MV-4-11 (cell line): ENCODE measurements at places on chromosomes 7 and 10.

DNA sequence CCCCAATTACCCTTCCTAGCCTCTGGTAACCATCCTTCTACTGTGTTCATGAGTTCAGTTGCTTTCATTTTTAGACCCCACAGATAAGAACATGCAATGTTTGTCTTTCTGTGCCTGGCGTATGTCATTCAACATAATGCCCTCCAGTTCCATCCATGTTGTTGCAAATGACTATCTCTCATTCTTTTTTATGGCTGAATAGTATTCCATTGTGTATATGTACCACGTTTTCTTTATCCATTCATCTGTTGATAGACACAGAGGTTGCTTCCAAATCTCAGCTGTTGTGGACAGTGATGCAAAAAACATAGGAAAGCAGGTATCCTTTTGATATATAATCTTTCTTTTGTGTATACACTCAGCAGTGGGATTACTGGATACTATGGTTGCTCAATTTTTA is 51.2 kb downstream of the RAPGEF5 start:
- DNase-seq, result no peak

DNA sequence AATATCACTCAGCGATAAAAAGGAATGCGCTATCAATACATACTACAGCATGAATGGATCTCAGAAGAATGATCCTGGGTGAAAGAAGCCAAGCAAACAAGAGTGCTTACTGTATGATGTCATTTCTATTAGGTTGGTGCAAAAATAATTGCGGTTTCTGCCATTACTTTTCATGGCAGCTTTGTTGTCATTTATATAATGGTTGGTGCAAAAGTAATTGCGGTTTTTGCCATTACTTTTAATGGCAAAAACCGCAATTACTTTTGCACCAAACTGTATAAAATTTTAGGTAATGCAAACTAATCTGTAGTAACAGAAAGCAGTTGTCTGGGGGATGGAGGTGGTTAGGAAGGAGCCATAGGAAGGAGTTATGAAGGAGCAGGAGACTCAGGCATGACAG is 318.3 kb upstream of the ZMIZ1 start:
- no peak for DNase-seq

GRCh38 chr7:70596598-70596913 is 535.4 kb upstream of the GALNT17 start:
- DNase-seq, result no peak

GRCh38 chr7:81207801-81208200 is 288.9 kb upstream of the SEMA3C start:
- DNase-seq, result no peak

DNA sequence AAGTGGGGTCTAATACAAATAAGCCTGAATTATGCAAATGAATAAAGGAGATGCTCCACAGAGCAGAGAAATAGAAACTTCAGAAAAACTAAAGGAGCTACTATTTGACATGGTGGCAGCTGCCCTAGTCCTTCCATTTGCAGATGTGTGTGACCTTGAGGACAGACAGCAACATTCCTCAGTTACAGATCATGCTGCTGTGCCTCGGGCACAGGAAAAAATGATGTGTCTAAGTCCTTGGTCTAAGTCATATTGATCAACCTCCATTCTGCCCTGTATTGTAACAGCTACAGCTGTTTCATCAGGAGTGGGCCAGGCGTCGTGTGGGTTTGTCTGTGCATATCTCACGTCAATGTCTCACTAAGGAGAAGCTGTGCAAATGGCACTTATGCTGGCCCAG is 710.4 kb downstream of the TNS3 start:
- no peak for DNase-seq

DNA sequence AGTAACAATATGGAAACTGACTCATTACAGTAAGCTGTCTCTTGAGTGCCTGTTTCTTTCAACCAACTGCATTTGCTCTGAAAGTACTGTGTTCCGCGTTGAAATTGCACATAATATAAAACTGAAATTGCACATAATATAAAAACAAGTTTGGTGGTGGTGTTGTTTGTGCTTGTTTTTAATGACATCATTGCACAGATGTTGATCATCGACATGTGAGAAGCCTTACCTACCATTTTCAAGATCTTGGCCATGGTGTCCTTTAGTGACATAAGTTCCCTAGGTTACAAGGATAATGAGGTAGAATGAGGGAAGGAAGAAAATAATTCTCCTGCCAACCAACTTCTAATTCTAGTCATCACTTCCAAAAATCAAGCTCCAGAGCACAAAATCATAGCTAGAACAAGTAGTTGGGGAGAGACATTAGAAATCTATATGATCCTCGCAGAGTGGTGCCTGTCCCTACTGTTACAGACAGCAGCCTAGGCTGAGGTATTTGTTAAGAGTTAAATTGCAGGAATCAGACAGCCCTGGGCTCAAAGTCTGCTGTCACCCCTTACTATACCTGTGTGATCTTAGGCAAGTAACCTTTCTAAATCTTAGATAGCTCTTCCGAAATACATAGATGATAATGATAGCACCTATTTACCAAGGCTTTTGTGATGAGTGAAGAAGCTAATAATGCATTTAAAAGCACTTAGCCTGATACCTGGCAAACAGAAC is 29.3 kb downstream of the DOCK4 start:
- no peak for DNase-seq

DNA sequence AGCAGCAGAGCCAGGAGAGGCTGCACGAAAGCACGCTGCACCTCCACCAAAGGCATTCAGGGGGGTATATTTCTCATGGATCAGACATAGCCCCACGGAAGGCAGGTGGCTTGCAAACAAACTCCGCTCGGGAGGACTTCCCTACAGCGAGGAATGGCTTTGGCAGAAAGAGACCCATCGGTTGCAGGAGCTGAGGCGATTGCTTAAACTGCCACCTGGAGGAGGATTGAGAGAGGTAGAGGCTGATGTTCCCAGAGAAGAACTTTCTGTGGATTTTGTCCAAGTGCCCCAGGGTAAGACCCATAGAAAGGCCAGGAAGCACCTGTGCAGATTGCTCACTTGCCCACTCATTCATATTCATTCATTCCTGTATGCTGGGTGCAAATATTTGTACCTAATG is 89.1 kb downstream of the NEUROD6 start:
- no peak for DNase-seq

GRCh38 chr10:131271195-131271880 is 40.2 kb downstream of the TCERG1L start:
- DNase-seq, result no peak

DNA sequence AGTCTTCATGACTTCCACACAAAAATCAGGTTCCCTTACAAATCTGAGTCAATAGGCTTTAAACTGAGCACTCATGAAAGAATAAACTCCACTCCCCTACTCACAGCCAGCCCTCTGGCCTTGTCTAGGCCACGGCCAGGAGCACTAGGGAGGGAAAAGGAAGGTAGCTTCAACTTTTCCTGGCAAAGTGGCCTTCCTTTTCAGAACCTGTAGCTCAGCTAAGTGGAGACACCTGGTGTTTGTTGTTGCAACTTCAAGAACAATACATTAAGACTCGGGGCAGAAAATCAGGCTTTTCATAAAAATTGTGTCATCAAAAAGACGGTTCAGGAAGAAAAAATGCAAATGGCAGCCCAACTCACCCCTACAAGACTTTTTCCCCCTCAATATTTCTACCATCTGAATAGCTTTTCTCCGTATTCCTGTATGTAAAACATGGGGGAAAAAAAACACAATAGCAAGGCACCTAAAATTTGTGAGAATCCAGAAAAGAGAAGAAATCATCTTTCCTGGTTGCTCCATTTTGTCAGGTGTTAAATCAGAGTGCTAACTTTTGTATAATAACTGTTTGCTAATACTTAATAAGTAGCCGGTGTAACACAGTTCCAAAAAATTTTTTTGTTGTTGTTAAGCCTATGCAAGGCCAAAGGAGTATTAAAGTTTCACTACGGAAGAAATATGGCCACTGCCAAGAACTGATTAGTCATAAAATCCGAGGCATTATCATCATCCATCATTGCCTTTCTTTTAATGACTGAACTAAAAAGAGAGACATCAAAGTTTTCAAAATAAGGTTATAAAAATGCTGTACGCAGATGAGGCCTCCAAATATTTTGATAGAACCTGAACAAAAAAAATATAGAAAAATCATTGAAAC is 66.2 kb upstream of the ARID5B start:
- DNase-seq, result no peak

DNA sequence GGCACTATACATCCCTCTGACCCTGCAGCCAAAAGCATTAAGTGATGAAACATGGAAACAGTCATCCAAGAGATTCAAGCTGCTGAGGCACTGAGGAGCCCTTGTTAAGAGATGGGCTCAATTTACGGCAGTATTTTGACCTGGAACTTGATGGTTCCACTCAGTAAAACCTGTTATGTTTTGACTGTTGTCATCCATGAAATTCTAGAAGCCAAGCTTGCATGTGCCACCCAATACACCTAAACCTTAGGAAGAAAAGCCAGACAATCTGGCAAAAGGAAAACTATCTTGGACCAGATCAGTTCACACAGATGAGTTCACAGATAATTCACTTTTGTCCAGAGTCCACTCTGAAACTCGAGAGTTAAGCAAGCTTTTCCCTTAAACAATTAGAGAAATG is 53.2 kb downstream of the ICA1 start:
- no peak for DNase-seq

DNA sequence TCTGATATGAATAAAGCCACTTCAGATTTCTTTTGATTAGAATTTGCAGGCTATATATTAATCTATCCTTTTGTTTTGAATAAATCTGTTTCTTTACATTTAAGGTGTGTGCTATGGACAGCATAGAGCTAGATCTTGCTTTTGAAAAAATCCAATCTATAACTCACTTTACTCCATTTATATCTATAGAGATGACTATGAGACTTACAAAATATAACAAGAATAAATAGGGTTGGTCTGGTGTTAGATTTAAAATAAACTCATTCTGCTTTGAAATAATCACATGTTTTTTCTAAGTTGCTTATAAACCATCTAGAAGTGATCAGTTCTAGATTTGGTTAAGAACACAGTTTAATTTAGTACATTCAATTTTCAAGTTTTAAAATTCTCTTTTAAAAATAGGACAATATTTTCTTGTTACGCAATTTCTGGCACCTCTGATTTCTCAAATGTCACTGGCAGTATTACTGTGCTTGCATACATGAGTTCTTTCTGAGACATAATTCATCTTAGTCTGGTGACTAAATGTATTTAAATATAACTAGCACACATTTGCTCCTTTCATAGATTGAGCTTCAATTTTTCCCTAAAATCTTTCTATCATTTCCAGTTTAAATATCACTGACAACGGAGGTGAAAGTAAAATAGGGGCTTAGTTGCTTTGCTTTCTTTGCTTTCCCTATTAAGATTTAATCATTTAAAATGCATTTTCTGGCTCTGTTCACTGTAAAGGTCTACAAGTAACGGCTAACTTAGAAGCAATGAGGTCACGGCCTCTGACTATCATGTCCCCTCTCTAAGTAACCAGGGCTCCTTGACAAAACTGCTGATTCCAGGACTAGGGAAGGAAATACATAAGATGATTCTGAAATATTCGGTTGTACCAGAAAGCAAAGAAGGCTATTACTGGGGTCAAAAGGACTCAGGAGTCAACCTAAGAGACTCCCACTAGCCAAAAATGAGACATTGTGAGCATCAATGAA is 89.3 kb downstream of the ICA1 start:
- DNase-seq, result no peak

DNA sequence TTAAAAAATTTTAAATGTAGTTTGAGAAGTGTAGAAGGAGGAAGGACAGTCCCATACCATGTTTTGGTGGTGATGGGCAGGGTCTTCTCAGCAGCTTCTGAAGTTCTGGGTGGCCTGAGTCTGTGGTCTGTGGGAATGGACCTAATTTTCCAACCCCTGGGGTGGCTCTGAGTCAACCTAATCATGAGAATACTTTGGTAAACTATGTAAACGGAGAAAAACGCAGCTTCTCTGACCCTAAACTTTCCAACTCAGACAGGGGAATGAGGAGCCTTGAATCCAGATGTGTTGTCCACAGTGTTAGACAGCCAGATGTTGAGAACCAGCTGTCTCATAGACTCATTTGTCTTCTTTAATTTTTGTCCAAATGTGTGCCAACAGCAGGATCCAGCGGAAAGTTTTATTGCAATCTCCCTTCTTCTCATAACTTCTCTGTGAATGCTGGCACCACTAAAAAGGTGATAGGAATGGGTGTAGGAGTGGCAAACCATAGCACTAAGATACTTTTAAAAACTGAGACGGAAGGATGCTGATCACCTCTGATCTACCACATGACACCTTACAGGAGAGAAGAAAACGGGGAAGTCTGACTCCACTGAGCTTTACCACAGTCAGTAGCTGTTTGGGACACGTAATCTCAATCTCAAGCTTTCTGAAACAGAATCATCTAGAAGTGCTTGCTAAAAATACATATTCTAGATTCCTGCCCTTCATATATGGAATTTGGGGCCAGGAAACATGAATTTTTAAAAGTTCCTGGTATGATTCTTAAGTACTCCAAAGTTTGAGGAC is 90.5 kb upstream of the PHYHIPL start:
- no peak for DNase-seq

GRCh38 chr10:106189292-106189691 is 975.2 kb downstream of the SORCS1 start:
- peak; percentile 28 for DNase-seq

DNA sequence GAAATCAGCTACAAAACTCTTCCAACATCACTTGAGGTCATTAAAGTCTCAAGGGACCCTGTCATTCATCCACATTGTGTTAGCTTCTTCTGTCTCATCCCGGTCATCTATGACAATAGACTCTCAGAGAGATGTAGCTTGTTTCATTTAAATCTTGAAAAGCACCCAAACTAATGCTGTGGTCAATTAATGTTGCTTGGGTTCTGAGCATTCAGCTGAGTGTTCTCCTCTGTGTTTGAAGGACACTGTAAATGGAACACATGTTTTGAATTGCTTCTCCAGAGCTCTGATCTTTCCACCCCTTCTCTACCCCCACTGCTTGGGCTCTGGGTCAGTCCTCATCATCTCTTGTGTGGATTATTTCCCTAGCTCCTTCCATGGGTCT is 19.6 kb upstream of the ADD3 start:
- no peak for DNase-seq

- DNase-seq, result no peak
Observed at GRCh38 chr7:70726951-70727378, 405.0 kb upstream of the GALNT17 start.

DNA sequence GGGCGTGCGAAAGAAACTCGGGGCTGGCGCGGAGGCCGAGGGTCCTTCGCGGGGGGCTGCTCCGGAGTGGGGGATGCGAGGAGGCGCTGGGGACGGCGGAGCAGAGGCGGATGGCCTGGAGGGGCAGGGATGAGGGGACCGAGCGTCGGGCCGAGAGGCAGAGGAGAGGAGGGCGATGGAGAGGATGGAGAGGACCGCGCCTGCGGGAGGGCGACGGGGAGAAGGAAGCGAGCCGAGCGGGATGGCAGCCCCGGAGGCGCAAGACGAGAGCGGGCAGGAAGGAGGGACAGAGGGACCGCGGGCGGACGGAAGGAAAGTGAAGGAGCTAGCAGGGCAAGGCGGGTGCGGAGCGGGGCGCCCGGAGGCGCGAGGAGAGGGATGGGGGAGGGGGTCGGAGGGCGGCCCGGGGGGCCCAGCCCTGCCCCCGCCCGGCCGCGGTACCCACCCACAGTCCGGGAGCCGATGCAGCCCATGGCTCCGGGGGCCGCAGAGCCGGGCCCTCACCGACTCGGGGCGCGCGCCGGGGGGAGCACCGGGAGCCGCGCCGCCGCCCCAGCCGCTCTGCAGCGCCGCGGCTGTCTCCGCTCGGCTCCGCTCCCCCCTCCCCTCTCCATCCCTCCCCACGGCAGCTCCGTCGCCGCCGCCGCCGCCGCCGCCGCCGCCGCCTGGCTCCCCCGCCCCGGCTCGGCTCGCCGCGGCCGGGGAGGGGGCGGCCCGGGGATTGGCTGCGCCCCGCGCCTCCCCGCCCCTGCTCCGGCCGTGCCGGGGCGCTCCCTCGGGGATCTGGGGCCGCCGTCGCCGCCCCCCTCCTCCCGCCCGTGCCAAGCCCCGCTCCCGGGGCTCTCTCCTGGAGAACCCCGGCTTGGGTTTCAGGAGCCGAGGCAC is at the start of gene FAM131B:
FAM131B (minus strand) TSS at position 583 of the 885 bp plus-strand sequence; CDS start at position 473, 110 bp downstream.
- no peak for DNase-seq
